ENCODE measurements at places on chromosomes 1 and 21. TPM values are rescaled to one million over a fixed set of nuclear protein-coding genes. Genes with fewer than 3 reads are reported as not detected.

Gene REG4
- total RNA-seq = not detected

- no peak overlapping the region for H3K27ac ChIP-seq
- no peak for DNase-seq
- H3K27me3 ChIP-seq = no peaks in the 10 kb centered on the region
- no peaks in the 10 kb centered on the region for H3K4me1 ChIP-seq
- H3K4me3 ChIP-seq = no peak overlapping the region
Observed at GRCh38 chr1:205199090-205199930, 12.2 kb downstream of the DSTYK start.

- no peaks in the 10 kb centered on the region for H3K4me1 ChIP-seq
- no peak for DNase-seq
- no peak overlapping the region for H3K4me3 ChIP-seq
- H3K27me3 ChIP-seq = no peaks in the 10 kb centered on the region
Observed at GRCh38 chr1:76746206-76746605, 121.1 kb upstream of the ST6GALNAC5 start.

DNA sequence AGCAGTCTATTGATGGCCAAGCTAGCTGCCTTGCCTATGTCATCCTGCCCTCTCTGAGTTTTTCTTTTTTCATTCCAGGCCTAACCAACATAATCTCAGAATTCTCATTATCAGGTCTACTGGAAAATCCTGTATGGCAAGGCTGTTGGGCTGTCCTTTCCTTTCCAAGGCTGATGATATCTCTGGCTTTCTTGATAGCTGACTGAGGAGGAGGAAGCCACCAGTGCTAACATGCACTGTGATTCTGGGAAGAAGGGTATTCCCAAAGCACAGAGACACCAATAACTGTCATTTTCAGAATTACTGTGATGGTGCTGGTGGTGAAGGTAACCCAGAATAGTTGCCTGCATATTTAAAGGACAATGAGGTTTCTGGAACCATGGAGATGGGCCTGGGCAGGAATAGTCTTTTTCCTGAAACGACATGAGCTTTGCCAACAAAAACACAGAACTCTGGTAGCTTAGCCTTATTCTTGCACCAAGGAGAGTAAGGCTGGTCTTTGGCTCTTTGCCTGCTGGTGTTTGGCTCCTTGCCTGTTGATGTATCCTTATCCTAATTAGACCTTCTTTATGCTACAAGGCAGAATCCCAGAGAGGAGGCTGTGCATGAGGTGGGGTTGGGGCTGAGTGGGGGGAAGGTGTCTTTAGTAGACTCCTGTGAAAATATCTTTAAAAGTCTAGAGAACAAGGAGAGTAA, 157.4 kb downstream of the TNFSF18 start:
- H3K27me3 ChIP-seq = no peaks in the 10 kb centered on the region
- H3K4me1 ChIP-seq = peaks cover 20% of the 10 kb centered on the region
- no peak overlapping the region for H3K4me3 ChIP-seq
- DNase-seq = peak; percentile 39
- no peak overlapping the region for H3K27ac ChIP-seq
